H1 (cell line): ENCODE measurements at places on chromosomes 7 and 10. TPM values are rescaled to one million over a fixed set of nuclear protein-coding genes. Genes with fewer than 3 reads are reported as not detected.

GRCh38 chr7:64685091-64685490 is 19.2 kb downstream of the ZNF107 start:
- H3K4me1 ChIP-seq: no peaks in the 10 kb centered on the region
- H3K27ac ChIP-seq: no peak overlapping the region
- DNase-seq: no peak
- no peaks in the 10 kb centered on the region for H3K27me3 ChIP-seq
- H3K4me3 ChIP-seq: no peak overlapping the region

GRCh38 chr7:141533149-141533949 is 17.9 kb upstream of the AGK start:
- peak; percentile 79 for DNase-seq
- H3K4me1 ChIP-seq: no peaks in the 10 kb centered on the region
- H3K27me3 ChIP-seq: no peaks in the 10 kb centered on the region
- H3K27ac ChIP-seq: no peak overlapping the region; the same call in 1 of the 2 replicates
- H3K4me3 ChIP-seq: no peak overlapping the region

GRCh38 chr10:102633287-102633686 is 11.0 kb upstream of the TRIM8 start:
- DNase-seq: no peak
- H3K27me3 ChIP-seq: no peaks in the 10 kb centered on the region
- H3K4me3 ChIP-seq: no peak overlapping the region
- H3K36me3 ChIP-seq: no peaks in the 10 kb centered on the region

DNA sequence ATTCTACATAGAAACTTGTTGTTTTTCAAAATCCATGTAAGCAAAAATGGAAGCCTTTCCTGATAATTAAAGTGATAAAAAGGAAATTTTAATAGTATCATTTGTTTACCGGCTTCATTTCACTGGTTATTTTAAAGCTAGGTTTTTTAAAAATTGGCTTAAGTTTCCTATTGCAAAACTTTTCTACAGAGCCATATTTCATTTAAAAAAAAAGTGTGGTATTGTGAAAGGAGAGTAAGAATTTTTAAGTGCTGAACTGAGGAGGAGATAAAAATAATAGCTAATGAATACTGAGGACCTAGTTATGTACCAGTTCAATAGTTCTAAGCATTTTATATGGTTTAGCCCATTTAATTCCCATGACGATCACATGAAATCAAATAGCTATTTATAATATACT is 172.2 kb upstream of the COL1A2 start:
- no peak overlapping the region for H3K4me3 ChIP-seq
- no peaks in the 10 kb centered on the region for H3K36me3 ChIP-seq
- no peak for DNase-seq
- no peak overlapping the region for H3K27ac ChIP-seq
- H3K27me3 ChIP-seq: peaks cover 3% of the 10 kb centered on the region
- H3K4me1 ChIP-seq: peaks cover 5% of the 10 kb centered on the region

The GOLGA7B gene
- total RNA-seq: 0.04 TPM in 1 of 2 replicates, not detected in the other

DNA sequence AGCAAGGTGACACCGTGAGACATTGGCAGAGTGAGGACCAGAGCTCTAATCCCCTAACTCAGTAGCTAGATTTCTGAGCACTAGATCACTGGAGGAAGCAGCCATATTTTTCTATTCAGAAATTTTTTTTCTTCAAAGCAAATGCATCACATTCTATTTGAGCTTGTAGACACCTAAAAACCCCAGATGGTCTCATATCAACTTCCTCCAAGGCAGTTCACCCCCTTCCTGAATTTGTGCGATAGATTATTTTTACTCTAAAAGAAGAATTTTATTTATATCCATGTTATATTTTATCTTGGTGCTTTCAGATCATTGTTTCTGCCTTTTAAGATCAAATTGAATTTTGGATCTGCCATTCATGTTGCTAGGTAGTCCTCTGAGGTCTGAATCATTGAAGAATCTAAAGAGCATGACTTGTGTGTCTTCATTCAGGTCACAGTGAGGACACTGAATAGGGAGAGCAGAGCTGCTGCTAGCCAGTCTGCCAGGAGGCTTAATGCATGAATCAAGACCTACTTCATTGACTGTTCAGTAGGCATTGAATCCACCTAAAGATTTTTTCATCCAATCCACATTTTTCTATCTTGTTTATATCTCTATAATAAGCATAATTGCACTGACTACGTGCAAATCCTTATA is 92.9 kb upstream of the LRRTM3 start:
- no peaks in the 10 kb centered on the region for H3K27me3 ChIP-seq
- no peaks in the 10 kb centered on the region for H3K36me3 ChIP-seq
- no peak for DNase-seq
- no peak overlapping the region for H3K4me3 ChIP-seq

DNA sequence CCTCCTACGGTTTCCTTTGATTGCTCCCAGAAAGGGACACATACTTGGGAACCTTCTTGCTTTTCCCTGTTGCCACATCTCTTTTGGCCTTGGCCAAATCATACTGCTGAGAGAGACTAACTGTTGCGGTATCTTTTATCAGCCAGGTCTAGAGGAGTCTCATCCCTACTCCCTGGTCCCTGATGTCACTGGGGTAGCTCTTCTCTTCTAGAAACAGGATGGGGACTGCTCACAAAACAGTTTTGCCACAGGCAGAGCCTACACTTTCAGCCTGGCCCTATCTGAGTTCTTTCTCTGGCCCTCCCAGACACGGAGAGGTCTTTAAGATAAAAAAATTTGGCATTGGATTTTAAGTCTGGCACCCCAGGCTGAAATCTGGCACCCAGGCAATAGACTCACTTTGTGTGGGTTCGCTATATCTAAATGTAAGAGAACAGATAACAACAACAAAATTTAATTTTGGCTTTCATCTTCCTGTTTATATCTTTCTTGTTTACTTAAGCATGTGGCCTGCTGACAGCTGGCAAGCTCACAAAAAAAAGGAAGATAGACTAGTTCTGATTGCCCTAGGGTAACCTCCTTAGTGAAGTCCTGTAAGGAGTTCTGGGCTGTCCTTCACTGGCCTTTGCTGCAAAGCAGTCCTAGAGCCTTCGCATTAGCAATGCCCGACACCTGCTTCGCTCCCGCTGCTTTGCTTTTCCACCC is 228.3 kb upstream of the NPVF start:
- H3K27me3 ChIP-seq: no peaks in the 10 kb centered on the region
- H3K27ac ChIP-seq: no peak overlapping the region
- H3K4me3 ChIP-seq: no peak overlapping the region
- no peak for DNase-seq
- H3K4me1 ChIP-seq: no peaks in the 10 kb centered on the region; the same call in 1 of the 2 replicates

GRCh38 chr7:28078036-28078901 is 102.3 kb downstream of the JAZF1 start:
- no peak overlapping the region for H3K27ac ChIP-seq
- H3K27me3 ChIP-seq: no peaks in the 10 kb centered on the region
- no peak overlapping the region for H3K4me3 ChIP-seq
- no peak for DNase-seq
- no peaks in the 10 kb centered on the region for H3K4me1 ChIP-seq
- H3K36me3 ChIP-seq: no peaks in the 10 kb centered on the region

DNA sequence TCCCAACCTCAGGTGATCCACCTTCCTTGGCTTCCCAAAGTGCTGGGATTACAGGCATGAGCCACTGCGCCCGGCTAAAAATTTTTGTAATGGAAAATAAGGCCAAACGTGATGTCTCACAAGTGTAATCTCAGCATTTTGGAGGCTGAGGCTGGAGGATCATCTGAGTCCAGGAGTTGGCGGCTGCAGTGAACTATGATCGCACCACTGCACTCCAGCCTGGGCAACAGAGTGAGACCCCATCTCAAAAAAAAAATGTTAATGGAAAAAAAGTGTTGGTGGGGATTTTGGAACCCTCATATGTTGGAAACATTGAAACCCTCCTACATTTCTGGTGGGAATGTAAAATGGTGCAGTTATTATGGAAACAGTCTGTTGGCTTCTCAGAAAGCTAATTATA is 2.7 kb upstream of the SRPK2 start:
- no peak for DNase-seq
- no peak overlapping the region for H3K4me3 ChIP-seq
- H3K27me3 ChIP-seq: no peaks in the 10 kb centered on the region
- H3K4me1 ChIP-seq: no peaks in the 10 kb centered on the region; the same call in 1 of the 2 replicates

DNA sequence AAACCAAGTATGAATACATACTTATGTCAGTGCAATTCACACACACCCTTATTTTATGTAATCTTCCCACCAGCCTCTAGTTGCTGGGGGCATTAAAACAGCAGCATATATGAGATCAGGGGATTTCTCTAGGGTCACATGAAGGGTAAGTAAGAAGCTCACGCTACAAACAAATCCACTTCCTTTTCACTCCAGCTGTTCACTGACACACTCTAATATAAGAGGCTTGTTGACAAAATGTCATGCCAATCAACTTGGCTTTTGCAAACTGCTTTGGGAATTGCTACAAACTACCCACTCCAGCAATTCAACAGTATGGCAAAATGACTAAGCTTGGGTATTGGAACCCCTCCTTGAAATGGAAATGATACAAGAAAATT is 10.3 kb downstream of the FAM3C start:
- no peaks in the 10 kb centered on the region; the same call in 1 of the 2 replicates for H3K36me3 ChIP-seq
- H3K4me1 ChIP-seq: no peaks in the 10 kb centered on the region; the same call in 1 of the 2 replicates
- H3K27ac ChIP-seq: no peak overlapping the region
- no peak overlapping the region for H3K4me3 ChIP-seq
- DNase-seq: no peak

The ANKRD30A gene
- total RNA-seq: not detected in 2 replicates

DNA sequence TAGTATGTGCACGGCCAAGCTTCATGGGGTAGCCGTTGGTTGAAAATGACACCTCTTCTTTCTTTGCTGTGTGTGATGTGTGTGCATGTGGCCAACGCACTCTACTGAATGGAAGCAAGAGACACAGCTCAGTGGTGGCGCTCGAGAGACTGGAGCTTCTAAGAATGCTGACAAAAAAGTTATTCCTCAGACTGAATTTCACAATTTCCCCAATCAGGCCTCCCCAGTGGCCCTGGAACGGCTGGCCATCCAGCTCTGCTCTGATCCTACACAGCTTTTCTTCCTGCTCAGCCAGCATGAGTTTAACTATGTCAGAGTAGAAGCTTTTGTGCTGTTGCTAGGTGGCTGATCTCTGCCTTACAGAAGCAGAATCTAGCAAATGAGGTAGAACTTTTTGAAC is 186.7 kb upstream of the PLXDC2 start:
- no peak overlapping the region for H3K4me3 ChIP-seq
- H3K36me3 ChIP-seq: no peaks in the 10 kb centered on the region
- DNase-seq: no peak
- H3K4me1 ChIP-seq: peaks cover 6% of the 10 kb centered on the region
- no peaks in the 10 kb centered on the region for H3K27me3 ChIP-seq
- H3K27ac ChIP-seq: no peak overlapping the region

GRCh38 chr7:66169616-66170015 is 35.5 kb upstream of the TPST1 start:
- H3K27me3 ChIP-seq: no peaks in the 10 kb centered on the region
- DNase-seq: no peak
- no peaks in the 10 kb centered on the region for H3K4me1 ChIP-seq
- no peak overlapping the region for H3K27ac ChIP-seq
- H3K36me3 ChIP-seq: no peaks in the 10 kb centered on the region

DNA sequence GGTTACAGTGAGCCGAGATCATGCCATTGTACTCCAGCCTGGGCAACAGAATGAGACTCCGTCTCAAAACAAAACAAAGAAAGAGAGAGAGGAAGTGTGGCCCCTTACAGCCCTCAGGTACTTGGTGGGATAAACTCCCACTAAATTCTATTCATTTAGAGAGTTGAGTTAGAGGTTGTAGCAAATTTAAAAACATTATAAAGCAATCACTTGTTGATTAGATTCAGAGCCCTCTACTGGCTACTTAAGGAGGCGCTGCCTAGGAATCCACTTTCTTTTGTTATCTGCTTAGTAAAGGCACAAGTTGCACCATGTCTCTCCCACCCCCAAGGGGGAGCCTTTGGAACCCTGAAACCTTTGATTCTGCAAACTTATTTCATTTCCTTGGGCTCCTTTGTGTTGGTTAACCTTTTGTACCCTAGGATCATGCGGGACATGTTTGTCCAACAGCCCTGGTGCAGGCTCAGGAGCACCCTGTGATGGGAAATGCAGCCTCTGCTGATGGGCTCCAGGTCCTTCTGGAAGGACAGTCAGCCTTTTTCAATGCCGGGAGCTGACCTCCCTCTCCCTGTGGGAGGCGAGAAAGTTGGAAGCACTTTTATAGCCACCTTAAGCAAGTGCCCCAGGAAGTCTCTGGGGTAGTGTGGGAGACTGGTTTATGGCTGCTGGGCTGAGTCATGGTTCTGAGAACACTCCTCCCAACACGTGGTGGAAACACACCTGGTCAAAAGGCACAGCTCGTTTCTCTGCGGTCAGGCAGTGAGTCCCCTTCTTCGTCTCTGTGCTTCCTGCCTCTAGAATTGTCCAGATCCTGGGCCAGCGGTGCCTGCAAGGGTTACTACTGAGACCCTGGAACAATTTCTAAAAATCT is 2.3 kb downstream of the HKDC1 start:
- peaks cover 6% of the 10 kb centered on the region for H3K4me1 ChIP-seq
- peak; percentile 25 for DNase-seq
- 0 out of 2 replicates have a peak overlapping the region, but pooled peaks have one; percentile 21 for H3K27ac ChIP-seq
- no peaks in the 10 kb centered on the region for H3K27me3 ChIP-seq
- no peaks in the 10 kb centered on the region for H3K36me3 ChIP-seq

The BMPER gene
- 0.69 and 0.88 TPM in 2 replicates for total RNA-seq

DNA sequence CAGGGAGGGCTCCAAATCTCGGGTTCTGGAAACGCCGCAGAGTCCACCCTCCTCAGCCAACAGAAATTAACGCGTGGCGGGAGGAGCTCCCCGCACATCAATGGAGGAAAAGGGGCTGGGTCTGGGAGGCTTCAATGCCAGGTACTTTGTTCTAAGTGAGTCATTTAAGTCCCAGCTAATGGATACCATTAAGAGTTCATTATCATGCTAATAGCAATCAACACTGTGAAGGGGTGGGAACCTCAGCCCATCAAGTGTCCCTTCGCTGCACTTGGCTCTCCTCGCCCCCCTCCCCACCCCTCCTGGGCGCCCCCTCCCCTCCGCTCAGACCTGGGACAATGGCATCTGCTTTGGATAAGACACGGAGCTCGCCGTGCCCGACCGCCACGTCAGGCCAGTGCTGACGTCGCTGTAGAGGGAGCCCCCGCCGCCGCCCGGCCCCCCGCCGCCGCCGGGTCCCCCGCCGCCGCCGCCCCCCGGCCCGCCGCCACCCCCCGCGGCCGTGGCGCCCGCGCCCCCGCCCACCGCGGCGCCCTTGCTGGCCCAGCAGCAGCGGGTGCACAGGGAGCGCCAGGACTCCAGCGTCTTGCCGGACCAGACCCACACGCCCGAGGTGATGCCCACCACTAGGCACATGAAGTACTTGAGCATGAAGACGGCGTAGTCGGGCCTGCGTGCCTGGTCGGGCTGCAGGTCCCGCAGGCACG is 2.9 kb downstream of the FZD8 start:
- peak overlapping the region; percentile 50 for H3K4me3 ChIP-seq
- H3K4me1 ChIP-seq: peaks cover 8% of the 10 kb centered on the region
- no peak overlapping the region for H3K27ac ChIP-seq
- no peak for DNase-seq
